NCI-H187 (cell line): ENCODE measurements at places on chromosomes 11 and 22.

- DNase-seq = no peak
Measured at GRCh38 chr22:20530368-20531153, 23.2 kb downstream of the MED15 start.

DNA sequence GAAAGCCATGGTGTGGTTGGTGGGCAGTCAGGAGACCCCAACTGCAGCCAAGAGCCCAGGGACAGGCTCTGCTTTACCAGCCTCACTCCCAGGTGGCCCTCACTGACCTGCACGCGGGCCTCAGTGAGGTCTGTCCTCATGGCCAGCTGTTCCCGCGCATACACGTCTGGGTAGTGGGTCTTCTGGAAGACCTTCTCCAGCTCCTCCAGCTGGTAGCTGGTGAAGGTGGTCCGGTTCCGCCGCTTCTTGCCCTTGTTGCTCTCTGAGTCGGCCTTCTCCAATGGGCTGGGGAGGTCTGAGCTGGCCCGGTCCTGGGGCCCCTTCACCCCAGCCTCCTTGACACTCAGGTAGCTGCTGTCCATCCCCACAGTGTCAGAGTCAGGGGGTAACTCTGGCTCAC lies 34.7 kb downstream of the ALX4 start:
- no peak for DNase-seq

DNA sequence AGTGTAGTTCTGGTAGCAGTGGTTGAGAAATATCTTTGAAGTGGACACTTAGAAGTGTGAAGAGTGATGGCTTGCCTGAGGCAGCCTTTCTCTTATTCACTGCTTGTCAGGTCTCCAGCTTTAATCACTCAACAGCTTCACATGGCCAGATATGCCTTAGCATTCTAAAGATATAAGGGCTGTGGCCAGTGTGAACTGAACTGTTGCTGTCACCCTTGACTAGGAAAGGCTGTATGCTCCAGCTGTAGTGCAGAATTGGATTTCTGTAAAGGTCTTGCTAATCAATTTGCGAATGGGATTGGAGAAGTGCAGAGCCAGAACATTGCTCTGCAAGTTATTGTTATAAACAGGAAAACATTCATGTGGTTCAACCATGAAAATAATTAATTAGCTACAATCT lies 266.7 kb downstream of the TMEM135 start:
- no peak for DNase-seq

DNA sequence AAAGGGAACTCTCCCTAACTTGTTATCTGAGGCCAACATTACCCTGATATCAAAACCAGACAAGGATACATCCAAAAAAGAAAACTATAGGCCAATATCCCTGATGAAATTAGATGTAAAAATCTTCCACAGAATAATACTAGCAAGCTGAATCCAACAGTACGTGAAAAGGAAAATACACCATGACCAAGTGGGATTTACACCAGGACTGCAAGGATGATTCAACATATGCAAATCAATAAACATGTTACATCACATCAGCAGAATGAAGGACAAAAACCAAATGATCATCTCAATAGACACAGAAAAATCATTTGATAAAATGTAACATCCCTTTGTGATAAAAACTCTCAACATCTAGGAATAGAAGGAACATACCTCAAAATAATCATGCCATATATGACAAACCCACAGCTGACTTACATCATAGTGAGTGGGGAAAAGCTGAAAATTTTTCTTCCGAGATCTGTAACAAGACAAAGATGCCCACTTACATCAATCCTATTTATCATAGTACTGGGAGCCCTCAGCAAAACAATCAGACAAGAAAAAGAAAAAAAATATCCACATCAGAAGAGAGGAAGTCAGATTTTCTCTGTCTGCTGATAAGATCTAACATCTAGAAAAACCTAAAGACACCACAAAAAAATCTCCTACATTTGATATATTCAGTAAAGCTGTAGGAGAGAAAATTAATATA lies 703.3 kb upstream of the ANO5 start:
- DNase-seq = no peak

DNA sequence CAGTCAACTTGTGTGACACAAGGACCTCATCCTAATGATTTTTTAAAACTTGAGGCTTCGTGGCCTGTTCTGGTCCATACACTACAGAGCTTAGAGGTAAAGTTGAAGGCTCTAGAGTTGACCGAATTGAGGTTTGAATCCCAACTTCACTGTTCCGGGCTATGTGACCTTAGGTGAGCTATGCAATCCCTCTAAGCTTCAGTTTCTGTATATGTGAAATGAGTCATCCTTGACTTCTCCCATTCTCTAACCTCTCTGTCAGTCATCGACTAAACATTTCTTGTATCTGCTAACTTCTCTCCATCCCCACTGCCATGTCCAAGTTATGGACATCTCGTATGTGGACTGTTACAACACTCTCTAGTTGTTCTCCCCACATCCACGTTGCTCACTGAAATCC lies 178.2 kb upstream of the TMEM45B start:
- DNase-seq = no peak

DNA sequence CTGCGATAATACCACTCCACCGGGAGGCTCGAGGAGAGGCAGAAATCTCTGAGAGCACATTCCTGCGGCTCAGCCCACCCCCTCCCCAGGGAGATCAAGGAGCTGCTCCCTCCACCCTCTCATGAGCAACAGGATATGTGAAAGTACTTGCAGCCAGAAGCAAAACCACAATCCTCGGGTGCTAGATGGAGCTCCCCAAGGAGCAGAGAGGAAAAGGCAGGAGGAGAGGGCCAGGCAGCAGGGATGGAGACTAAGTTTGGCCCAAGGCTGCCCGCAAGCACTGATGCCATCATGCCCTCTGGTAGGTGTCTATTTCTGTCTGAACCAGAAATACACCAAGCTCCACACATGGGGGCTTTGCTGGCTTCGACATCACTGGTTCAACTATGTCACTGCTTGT lies 22.3 kb downstream of the VPS37C start:
- no peak for DNase-seq

GRCh38 chr11:63937713-63938478 lies 906 bp upstream of the NAA40 start:
- DNase-seq = no peak

GRCh38 chr11:125585487-125585886 lies 7.2 kb upstream of the STT3A start:
- no peak for DNase-seq

DNA sequence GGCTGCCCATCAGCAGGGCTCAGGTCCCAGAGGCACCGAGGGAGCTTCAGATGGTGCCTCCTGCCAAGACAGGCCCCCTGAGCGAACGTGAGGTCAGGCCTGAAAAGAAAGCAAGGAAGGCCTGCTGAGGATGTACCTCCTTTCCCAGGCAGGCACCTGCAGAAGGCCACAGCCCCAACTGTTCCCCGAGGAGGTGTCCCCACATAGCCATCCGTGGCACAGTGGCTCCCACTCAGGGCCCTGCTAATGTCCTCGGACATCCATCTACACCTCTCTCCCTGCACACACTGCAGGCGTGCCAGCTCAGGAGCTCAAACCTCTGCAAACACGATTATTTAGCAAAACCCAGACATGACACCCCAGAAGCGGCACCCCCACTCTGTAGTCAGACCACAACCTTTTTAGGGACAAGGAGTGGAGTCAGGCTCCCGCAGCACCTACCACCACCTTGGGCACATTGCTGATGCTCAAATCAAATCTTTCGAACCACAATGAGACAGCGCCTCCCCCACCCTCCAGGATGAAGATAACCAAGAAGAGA lies 36.9 kb downstream of the SHANK2 start:
- no peak for DNase-seq

DNA sequence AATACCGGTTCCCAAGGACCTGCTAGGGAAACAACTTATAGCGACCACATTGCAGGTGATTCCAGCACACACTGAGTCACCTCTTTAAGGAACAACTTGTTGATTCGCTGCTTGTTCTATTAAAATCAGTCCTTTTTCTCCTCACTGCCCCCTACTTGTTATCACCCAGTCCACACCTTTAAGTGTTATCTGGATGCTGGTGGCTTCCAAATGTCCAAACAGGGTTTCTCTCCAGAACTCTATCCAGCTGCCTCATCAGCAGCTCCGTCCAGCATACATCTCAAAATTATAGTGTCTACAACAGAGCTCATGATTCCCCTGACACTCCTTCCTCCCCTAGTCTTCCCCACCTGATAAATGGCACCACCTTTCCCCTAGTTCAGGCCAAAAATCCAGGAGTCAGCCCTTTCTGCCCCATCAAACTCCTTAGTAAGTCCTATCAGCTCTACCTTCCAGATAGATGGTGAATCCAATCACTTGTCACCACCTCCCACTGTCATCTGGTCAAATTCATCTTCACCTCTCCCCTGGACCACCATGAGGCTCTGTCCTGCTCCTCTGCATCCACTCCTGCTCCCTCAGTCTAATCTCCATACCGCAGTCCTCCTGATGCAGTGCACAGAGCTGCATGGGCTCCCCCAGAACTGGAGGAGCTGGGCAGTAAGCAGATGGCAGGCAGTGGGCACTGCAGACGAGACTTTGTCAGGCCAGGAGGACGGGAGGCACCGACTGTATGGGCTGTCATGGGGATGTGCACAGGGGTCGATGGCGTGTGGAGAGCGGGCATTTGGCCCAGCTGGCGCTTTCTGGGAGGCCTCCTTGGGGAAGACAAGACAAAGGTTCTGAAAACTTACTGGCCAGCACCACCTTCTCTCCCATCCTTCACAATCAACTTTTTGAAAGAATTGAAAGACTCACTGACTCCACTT lies 19.3 kb downstream of the IL10RA start:
- DNase-seq = no peak

DNA sequence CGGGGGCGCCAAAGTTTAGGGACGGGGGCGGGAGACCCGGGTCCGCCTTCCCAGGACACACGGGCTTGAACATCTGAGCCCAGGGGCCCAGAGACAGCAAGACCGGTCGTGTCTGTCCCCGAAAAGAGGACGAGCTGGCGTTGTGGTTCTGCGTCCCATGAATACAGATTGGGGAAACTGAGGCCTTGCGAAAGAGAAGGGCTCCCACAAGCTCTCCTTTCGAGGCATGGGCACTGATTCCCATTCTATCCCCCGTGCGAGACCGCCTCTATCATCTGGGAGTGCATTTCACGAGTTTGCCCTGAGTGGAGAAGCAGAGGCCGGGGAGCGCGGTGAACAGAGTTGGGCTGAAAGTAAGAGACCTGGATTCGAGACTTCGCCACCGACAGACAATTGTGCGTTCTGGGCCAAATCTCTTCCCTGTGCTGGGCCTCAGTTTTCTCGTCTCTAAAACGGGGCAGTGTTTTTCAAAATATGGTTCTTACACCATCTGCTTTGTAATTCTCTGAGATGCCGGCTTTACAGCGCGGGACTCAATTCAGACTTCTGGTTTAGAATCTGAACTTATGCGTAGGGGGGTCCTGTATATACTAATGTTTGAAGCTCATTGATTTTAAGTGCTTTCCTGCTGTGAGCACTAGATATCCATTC lies 471 bp downstream of the RNF185 start:
- DNase-seq = no peak

DNA sequence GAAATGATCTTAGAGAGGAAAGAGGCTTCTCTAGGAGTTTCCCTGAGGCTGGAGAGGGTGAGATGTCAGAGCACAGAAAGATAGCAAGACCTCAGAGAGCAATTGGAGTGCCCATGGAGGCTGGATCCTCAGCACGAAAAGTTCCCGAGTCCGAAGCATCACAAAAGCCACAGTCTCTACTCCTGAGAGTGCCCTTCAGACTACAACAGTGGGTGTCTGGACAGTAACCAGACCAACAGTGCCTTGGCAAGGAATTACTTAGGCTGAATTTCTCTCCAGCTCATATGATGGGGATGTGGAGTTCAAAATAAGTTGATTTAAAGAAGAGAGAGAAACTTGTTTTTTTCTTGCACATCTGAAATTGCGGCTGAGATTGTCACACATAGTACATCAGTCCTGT lies 31.9 kb upstream of the PSMA1 start:
- no peak for DNase-seq
